Endodermal cell (in vitro differentiated cells): ENCODE measurements at places on chromosomes 3 and 15. TPM values are rescaled to one million over a fixed set of nuclear protein-coding genes. Genes with fewer than 3 reads are reported as not detected.

HRG gene
- 0.40 TPM in 1 of 3 replicates, not detected in the others for total RNA-seq

ZNF860 gene
- total RNA-seq = 0.49 to 0.94 TPM (median 0.59 TPM) in 3 replicates

GCSAM gene
- total RNA-seq = not detected in 3 replicates

KCNMB3 gene
- total RNA-seq = 2.0 and 2.6 TPM in 2 replicates

SSUH2 gene
- 7.9 to 12.4 TPM (median 10.4 TPM) in 3 replicates for total RNA-seq

SKOR1 gene
- total RNA-seq = 0.16 to 0.51 TPM (median 0.23 TPM) in 3 replicates

- H3K36me3 ChIP-seq = peaks cover 43% of the 10 kb centered on the region
- H3K27ac ChIP-seq = no peak overlapping the region
Observed at GRCh38 chr3:51386159-51386851, 1.2 kb downstream of the MANF start.

- no peak overlapping the region for H3K4me3 ChIP-seq
- H3K27me3 ChIP-seq = no peaks in the 10 kb centered on the region
- DNase-seq = no peak
- peaks cover 4% of the 10 kb centered on the region for H3K4me1 ChIP-seq
Observed at GRCh38 chr3:15279205-15279604, 53.2 kb downstream of the SH3BP5 start.

GRCh38 chr3:133941415-133941821 is 45.7 kb upstream of the RAB6B start:
- no peak overlapping the region for H3K4me3 ChIP-seq
- no peaks in the 10 kb centered on the region for H3K4me1 ChIP-seq
- no peak overlapping the region for H3K27ac ChIP-seq
- H3K36me3 ChIP-seq = peaks cover 65% of the 10 kb centered on the region

GRCh38 chr3:9914559-9915253 is 2.2 kb upstream of the IL17RC start:
- H3K27me3 ChIP-seq = peaks cover 10% of the 10 kb centered on the region
- H3K27ac ChIP-seq = no peak overlapping the region
- H3K36me3 ChIP-seq = no peaks in the 10 kb centered on the region
- H3K4me1 ChIP-seq = no peaks in the 10 kb centered on the region
- peak; percentile 57 for DNase-seq
- peak overlapping the region; percentile 77 for H3K4me3 ChIP-seq

DNA sequence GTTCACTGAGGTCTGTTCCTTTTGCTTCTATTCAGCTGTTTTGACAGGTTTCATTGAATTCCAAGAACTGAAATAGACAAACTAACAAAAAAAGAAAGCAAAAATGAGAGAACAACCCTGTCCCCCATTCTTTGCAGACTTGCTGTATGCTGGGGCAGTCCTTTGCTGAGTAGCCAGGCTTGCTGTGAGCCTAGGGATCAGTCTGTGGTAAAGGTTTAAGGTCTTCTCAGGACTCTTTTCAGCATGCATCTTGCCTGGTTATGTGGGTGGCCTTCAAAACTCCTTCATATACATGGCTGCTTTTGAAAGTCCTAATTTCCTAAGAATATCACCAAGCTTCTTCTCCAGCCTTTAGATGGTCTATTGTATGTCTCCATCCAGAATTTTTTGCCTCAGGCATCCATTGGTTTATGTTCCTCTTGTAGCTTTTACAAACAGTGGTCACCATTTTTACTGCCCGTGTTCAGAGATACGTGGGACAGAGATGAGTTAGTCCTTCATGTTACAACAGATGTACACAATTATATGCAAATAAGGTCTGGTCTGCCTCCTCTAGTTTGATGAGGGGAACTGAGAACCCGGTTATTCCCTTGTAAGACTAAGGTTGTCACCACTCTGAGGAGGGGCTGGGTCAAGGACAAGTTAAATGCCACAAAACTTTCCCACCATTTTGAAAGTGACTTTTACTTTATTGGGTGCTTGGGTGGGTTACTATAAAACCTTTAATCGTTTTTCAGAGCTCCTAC is 41.4 kb downstream of the SACM1L start:
- no peak overlapping the region for H3K27ac ChIP-seq
- H3K36me3 ChIP-seq = peaks cover 88% of the 10 kb centered on the region
- H3K4me3 ChIP-seq = no peak overlapping the region
- H3K27me3 ChIP-seq = no peaks in the 10 kb centered on the region

DNA sequence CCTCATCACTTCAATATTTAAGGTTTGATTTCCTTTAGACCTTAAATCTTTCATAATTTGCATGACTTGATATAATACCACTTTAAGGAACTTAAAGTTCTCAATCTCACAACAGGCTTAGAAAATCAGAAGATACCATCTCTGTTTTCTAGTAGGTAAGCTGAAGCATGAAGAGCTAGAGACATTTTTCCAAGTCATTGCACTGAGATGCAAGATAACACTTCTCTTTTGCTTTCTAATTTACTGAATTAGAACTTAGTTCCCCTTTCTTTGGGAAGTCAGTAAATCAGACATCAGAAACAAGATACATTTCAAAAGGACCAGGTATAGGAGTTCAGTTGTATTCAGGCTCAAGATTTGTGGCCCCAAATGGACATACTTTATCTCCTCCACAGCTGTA is 79.7 kb downstream of the DZIP3 start:
- no peaks in the 10 kb centered on the region for H3K27me3 ChIP-seq
- no peak overlapping the region for H3K4me3 ChIP-seq
- H3K4me1 ChIP-seq = no peaks in the 10 kb centered on the region
- DNase-seq = no peak
- no peak overlapping the region for H3K27ac ChIP-seq

- no peak overlapping the region for H3K27ac ChIP-seq
- DNase-seq = no peak
- no peaks in the 10 kb centered on the region for H3K36me3 ChIP-seq
- H3K4me1 ChIP-seq = no peaks in the 10 kb centered on the region
- no peaks in the 10 kb centered on the region for H3K27me3 ChIP-seq
Observed at GRCh38 chr3:108158251-108158650, 64.0 kb downstream of the IFT57 start.

- peaks cover 44% of the 10 kb centered on the region for H3K36me3 ChIP-seq
- no peak overlapping the region for H3K4me3 ChIP-seq
- no peaks in the 10 kb centered on the region for H3K27me3 ChIP-seq
- no peak overlapping the region for H3K27ac ChIP-seq
- H3K4me1 ChIP-seq = peaks cover 3% of the 10 kb centered on the region
- DNase-seq = no peak
Observed at GRCh38 chr3:53114412-53115074, 15.7 kb downstream of the RFT1 start.

DNA sequence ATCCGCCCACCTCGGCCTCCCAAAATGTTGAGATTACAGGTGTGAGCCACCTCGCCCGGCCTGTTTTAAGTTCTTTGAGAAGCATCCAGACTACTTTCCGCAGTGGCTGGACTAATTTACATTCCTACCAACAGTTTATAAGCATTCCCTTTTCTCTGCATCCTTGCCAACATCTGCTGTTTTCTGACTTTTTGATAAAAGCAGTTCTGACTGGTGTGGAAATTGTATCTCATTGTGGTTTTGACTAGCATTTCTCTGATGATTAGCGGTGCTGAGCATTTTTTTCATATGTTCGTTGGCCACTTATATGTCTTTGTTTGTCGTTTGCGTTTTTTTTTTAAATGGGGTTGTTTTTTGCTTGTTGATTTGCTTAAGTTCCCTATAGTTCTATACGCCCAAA is 208.4 kb upstream of the DPPA4 start:
- H3K4me3 ChIP-seq = no peak overlapping the region
- no peaks in the 10 kb centered on the region for H3K27me3 ChIP-seq
- no peak for DNase-seq
- no peak overlapping the region for H3K27ac ChIP-seq
- H3K36me3 ChIP-seq = no peaks in the 10 kb centered on the region
